ENCODE measurements at places on chromosomes 5 and 9.

- no peak for DNase-seq
Observed at GRCh38 chr5:88322785-88323184, 54.1 kb upstream of the TMEM161B start.

DNA sequence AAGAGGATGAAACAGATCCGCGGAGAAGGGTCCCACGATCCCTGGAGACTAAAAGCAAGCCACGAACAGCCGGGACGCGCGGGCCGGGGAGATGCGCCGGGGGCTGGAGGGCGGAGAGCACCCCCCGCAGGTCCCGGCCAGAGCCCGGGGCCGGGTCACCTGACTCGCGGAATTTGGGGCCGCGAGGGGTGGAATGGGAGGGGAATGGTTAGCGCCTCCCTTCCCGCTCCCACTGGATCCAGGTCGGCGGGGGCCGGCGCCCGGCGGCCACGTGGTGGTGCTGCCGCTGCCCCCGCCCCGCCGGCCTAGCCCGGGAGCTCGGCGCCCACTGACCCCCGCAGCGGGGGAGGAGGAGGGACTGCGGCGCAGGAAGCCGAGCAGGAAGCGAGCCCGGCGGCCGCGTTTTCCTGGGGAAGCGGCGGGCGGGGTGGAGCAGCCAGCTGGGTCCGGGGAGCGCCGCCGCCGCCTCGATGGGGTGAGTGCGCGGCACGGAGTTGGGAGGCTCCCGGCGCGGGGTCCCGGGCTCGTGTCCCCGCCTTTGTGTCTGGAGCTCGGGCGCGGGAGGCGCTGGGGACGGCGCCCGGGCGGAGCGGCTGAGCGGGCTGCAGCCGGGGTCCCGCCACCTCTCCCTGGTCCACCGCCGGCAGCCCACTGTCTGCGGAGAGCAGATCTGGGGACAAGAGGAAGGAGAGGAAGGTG lies at the start of gene RAI14:
Gene RAI14, plus strand, starts transcription at position 328 of the 699 bp plus-strand sequence. CDS start 30,592 bp downstream, outside the sequence.
- peak; percentile 6 for DNase-seq

GRCh38 chr5:2755076-2755680 lies 3.7 kb upstream of the IRX2 start:
- no peak for DNase-seq

DNA sequence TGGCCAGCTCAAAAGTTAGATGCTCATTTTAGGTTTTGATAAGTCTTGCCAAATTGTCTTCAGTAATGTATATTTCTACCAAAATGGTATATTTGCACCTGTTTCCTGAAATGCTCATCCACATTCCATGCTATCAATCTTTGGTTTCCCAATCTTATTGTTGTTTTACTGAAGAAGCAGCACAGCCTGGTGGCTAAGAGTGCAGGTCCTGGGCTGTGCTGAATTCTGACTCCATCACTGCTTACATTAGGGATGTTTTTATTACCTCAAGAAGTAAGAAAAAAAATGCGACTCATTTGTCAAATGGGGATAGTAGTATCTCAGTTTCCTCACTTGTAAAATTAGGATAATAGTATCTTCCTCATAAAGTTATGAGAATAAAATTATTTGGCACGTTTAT lies 13.6 kb upstream of the S100Z start:
- DNase-seq: no peak

- DNase-seq: no peak
Observed at GRCh38 chr5:6582507-6583048, 50.3 kb downstream of the NSUN2 start.

GRCh38 chr5:56264417-56265025 lies 31.4 kb upstream of the ANKRD55 start:
- DNase-seq: peak; percentile 65

GRCh38 chr5:179533907-179534306 lies 16.4 kb upstream of the RUFY1 start:
- no peak for DNase-seq

DNA sequence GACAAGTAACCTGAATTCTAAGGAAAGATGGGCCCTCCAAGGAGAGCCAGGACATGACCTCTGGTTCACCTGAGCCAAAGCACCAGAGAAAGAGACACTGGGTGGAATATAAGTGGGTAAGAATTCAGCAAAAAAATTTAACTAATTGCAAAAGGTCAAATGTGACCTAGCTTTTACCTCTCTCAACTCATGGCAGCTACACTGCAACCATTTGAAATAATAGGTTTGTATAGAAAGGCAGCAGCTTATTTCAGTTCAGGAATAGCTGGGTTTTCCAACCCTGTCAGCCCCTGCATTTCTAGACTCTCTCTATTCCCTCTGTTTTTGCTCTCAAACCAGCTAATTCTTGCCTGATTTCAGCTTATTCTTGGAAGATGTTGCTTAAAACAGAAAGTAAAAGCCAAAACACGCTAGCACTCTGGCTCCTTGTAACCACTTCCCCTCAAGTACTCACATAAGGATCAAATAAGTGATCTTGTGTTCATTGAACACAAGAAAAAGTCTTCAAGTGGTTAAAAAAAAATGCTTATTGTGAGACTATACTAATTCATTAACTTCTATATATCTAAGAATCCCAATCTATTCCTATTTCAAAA lies 101.1 kb upstream of the NR4A3 start:
- peak; percentile 30 for DNase-seq

- DNase-seq: no peak
Observed at GRCh38 chr5:34659168-34659567, 3.0 kb downstream of the RAI14 start.

- DNase-seq: no peak
Observed at GRCh38 chr5:11037080-11037479, 276.0 kb upstream of the DAP start.

DNA sequence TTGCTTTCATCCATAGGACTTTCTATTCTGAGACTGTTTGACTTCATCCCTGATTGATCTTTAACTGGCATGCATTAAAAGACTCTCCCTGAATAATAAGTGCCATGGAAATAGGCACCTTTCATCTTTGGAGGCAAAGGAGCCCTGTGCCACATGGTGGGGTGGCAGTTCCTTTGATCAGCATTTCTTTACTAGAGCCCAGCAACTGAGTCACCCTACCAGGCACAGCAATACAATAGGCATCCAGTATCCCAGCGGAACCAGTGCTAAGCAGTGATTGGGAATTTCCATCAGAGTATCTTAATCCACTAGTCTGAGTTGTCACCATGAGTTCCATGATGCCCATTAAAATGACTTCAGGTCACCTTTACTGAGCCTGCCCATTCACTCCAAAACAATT lies 476.1 kb upstream of the MPDZ start:
- DNase-seq: no peak

DNA sequence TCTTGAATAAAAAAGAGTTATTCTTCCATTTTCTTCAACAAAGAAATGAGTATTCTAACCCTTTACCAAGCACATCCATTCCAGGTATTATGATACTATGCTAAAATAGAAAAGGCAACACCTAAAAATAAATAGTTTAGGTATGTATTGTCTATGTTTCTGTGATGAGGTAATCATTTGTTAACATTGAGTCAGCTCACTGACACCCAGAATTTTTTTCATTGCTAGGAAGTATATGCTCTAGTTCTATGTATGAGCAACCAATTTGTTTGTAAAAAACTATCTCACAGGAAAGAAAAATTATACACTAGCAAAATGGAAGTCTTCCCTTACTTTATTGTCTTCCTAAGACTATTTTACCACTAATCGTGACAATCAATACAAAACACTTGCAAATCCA lies 615.6 kb upstream of the GRIN3A start:
- DNase-seq: no peak

GRCh38 chr5:43769571-43770355 lies 166.8 kb downstream of the NNT start:
- no peak for DNase-seq

GRCh38 chr9:104778802-104779201 lies 14.9 kb downstream of the NIPSNAP3B start:
- no peak for DNase-seq

- DNase-seq: no peak
Observed at GRCh38 chr9:111939322-111939721, 42.7 kb downstream of the UGCG start.

DNA sequence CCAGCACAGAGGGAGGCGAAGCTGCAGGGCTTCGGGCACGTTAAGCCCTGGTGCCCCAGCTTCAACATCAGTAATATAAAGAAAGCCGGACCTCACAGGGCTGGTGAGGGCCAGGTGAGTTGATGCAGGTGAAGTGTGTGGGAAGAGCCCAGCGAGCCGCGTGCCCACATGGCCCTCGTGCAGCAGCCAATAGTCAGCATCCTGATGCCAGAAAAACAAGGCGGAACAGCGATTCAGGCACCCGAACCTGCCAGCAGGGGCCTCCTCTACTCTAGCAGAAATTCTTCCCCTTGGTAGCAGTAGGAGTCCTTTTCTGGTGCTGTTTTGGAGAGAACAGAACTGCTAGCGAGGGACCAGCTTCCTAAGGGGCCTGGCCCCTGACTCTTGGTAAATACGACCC lies 7.8 kb downstream of the MED10 start:
- no peak for DNase-seq

- DNase-seq: no peak
Observed at GRCh38 chr5:58259685-58260152, 200.2 kb downstream of the PLK2 start.

DNA sequence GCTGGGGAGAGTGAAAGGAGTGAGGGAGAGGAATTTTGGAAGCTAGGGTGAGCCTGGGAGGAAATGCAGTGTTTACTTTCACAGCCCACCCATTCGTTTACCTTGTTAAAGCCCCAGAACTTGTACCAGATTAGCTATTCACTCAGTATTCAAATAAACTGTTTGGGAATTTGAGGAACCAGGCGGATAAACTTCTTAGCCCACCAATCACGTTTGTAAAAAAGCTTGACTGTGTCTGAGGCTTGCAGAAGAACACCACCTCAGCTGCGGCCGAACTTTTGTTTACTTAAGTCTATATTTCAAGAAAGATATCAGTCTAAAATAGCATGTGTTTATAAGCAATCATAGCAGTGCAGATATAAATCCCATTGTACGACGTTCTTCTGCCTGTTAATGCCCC lies 5.2 kb upstream of the TLE1 start:
- DNase-seq: no peak

DNA sequence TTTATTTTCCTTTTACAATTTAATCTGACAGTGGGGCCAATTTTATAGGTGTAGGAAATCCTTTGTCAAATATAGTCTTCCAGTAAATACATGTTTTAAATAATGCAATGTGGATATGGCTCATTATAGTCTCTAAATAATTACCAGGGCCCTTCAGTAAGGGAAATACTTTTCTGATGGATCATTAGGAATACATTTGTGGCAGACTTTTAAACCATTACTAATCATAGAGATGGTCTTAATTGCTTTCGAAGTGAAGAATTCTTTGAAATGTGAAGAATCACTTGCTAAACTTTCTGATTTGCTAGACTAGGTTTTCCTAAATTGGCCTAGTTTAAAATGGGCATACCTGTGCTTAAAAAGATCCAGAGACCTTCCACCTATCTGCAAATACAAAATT lies 105.6 kb upstream of the ELL2 start:
- no peak for DNase-seq

- no peak for DNase-seq
Observed at GRCh38 chr5:172841-173251, 18.4 kb upstream of the LRRC14B start.
